ENCODE measurements at places on chromosomes 5 and 9.

DNA sequence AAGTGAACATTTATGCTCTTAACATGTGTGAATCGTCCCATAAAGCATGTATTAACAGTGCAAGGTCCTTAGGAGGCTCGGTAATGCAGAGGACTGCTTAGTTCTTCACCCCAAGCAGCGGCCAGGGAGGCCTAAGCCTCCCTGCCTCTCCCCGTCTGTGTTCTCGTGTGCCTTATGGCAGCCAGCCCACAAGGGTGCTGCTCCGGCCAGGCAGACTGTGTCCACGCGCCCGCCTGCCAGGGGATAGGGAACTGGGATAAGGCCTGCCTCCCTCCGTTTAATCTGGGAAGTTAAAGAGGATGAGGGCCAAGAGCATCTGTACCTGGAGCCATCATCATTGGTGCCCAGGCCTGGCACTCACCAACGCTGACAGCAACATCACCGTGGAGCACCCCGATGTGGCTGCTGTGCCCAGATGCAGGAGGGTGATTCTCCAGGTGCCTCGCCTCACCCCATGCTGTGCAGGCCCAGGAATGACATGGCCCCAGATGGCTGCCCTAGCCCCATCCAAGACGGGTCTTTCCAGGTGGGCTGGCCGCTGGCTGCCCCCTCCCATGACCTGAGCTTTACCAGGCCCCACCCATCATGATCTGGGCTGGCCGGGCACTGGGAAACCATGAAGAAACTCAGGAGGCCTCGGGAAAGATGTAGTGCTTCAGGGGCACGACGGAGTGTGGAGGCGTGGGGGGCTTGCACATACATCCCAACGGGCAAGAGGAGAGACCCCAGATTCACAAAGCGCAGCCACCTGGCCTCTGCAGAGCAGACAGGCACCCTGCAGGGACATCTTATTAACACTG is 35.6 kb upstream of the SUSD3 start:
- no peak for DNase-seq

DNA sequence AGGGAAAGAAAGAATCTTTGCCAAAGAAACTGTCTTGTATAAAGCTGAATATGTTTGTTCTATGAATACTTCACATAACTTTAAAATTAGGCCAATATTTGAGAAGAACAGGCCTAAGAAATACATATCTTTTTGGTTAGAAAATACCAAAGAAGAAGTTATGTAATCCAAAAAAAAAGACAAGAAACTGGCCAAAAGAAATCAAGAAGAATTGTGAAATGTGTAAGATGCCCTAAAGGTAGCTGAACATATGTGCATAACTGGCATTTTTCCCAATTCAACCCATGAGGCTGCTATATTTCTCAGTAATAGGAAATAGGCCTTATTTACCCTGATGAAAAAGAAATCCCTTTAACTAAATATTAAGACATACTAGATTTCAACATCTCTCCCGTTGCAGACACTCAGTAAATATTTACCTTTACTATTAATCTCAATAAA is 290.0 kb downstream of the CETN3 start:
- no peak for DNase-seq

DNA sequence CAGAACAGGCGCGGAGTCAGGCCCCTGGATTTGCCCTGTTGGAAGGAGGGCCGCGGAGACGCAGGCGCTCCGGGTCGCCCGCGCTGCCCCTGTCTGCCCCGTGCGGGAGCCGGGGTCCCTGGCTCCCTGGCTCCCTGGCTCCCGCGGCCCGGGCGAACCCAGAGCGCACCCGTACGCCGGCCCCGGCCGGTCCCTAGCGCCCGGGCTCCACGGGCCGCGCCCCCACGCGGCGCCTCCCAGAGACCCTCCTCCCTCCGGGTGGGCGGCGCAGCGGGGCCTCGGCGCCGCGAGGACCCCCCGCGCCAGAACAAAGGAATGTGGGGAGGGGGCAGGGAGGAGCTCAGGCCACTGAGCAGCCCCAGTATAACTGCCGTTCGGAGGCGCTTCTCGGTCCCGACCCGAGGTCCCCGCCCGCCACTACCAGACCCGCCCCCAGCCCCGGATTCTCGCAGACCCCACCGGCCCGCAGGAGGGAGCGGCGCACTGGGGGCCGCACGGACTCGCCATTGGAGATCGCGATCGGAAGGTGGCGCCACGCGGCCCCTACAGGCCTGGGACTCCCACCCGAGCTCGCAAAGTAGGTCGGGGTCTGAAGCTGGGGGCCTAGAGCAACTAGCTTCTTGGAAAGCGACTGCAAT is 2.4 kb downstream of the NFIL3 start:
- DNase-seq = peak; percentile 52

DNA sequence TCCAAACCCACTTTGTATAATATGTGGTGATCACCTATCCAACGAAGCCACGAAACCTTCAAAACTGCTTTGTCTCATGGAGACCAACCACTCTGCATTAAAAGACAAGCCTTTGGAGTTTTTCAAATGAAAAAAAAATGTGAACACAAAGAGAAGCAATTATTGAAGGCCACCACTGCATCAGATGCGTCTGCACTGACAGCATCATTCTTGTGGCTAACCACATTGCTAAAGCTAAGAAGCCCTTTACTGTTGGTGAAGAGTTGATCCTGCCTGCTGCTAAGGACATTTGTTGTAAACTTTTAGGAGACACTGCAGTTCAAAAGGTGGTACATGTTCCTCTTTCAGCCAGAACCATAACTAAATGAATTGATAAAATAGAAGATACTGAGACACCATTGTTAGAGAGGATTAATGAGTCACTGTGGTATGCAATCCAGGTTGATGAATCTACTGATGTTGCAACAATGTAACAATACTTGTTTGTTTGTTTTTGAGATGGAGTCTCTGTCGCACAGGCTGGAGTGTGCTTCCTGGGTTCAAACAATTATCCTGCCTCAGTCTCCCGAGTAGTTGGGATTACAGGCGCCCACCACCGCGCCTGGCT is 45.4 kb downstream of the TAF11L14 start:
- no peak for DNase-seq

- DNase-seq = no peak
These were observed 276.2 kb upstream of the SLC24A2 start for GRCh38 chr9:20065046-20065445.

GRCh38 chr5:124079062-124079461 is 567.1 kb downstream of the CSNK1G3 start:
- DNase-seq = no peak

DNA sequence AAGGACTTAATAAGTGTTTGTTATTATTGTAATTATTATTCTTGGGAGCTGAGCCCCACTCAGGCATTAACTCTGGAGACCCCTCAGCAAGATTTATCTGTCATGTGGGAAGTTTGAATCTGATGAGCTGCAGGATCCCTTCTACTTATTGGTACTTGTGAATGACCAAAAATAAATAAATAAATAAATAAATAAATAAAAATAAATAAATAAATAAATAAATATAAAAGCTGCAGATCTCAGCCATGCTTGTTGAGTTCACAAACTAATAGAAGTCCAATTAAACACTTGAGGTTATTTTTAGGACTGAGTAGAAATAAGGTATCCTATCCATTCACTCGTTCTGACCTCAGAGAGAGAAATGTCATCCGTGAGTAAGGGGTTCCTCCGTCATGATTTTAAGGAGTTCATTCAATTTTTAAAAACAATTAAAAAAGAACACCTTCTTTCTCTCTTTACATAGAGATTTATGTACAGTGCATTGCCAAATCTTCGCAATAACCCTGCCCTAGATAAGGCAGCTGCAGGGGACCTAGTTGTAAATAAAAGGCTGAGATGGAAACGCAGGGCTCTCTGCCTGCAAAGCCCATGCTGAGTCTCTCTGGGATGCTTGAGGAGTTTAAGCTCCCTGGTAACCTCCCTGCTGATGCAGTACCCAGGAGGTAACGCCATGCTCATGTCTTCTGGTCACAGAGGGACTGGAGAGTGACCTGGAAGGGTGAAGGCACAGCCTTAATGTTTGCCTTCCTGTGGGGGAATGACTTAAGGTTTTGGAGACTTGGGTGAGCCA is 1.2 kb downstream of the EFCAB9 start:
- peak; percentile 50 for DNase-seq

GRCh38 chr9:121564504-121565260 is 65.0 kb upstream of the GGTA1 start:
- DNase-seq = no peak

GRCh38 chr5:127938746-127939145 is 144.8 kb upstream of the SLC12A2 start:
- no peak for DNase-seq

- no peak for DNase-seq
These were observed 38.7 kb upstream of the SH3PXD2B start for GRCh38 chr5:172493002-172493401.

GRCh38 chr9:132857031-132857430 is 21.1 kb downstream of the AK8 start:
- no peak for DNase-seq

DNA sequence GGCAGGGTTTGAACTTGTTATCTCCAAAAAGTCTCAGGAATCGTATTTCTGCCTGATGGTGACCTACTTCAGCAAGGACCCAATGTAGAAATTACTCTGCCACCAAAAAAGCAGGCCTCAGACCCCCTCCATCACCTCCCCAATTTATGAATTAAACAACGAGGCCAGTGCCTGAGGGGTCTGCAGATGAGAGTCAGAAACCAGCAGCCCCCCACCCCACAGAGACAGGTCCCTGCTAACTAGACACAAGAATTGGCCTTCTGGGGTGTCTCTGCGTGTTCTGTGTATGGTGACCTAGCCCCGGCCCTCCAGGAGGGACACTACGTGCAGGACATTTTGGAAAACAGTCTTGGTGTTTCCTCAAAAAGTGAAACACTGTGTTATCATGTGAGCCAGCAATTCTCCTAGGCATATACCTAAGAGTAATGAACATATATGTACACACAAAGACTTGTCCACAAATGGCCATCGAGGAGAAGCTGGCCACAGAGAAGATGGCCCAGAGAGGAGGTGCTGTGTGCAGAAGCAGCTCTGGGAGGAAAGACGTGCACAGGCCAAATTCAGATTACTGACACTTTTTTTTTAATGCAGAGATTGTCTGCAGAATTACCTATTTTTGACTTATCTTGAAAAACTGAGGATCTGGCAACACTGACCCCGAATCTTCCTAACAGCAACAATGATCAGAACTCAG is 93.8 kb downstream of the ADAMTS2 start:
- DNase-seq = no peak

DNA sequence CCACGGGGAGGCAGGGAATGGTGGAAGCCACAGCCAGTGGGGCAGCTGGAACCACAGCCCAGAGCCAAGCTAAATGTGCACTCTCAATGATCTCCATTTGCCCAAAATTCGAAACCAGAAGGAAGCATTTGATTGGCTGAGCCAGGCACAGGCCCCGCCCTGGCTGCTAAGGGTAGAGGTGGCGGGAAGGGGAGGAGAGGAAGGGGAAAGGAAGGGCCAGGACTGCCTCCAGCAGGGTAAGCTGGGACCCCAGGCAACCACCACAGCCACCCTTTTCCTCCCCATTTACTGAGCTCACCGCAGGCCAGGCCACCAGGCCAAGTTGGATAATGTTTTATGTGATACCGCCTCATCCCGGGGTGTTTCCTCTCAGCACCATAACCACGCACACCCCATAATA is 100.3 kb upstream of the RAPGEF1 start:
- DNase-seq = no peak

DNA sequence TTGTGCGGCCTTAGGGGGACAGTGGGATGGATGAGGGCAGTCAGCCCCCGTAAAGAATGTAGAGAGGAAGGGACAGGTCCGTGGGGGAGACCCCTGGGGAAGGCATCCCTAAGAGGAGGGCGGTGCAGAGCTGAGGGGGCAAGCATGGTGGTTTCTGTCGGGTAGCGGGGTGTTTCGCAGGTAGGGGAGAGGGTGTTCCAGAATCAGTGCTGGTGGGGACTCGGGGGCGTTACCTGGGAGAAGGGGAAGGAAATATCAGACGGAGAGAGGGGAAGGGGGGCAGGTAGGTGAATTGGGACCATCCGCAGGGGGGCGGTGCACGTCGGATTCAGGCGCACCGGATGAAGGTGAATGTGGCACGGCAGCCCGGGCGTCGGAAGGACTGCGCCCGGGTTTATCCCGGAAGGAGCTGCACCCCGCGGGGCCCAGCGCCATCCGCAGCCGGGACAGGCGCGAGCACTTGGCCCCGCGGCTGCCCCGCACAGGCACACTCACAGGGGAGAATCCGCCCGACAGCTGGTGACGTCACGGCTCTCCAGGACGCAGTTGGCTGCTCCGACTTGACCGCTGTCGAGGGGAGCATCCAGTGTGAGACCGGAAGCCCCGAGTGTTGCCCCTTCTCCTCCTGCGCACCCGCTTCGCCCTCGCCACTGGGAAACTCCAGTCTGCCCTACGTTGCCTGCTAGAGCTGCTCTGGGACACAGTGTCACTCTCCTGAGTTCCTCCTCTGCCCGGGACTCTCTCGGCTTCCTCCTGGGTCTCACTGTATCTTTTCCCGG is 1.3 kb downstream of the CD72 start:
- DNase-seq = no peak

DNA sequence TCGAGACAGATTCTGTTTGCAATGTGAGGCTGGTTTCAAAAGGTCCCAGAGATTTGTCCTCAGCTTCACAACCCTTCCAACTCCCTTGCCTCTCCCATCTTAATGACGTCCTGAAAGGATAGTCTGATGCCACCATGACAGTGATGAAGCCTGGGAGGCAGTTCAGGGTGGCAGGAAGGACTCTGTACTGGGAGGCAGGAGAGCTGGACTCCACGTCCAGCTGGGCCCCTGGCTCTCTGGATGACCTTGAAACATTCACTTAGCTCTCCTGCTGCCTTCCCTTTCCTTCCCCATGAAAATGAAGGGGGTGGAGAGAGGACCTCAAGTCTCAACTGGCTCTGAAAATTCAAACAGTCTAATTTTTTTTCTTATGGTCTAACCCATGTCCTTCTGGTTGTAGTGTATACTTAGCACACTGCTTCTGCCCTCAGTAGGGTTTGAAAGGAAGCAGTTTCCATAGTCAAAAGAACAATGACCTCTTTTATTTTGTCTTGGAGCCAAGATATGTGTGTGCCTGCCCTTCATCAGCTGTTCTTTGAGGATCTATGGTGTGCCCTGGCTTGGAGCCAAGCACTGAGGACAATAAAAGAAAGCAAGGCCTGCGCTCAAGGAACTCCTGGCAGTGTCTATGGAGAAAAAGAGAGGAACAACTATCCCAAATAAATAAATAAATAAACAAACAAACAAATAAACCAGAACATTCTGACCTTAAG is 188.3 kb downstream of the GRIA1 start:
- DNase-seq = no peak

DNA sequence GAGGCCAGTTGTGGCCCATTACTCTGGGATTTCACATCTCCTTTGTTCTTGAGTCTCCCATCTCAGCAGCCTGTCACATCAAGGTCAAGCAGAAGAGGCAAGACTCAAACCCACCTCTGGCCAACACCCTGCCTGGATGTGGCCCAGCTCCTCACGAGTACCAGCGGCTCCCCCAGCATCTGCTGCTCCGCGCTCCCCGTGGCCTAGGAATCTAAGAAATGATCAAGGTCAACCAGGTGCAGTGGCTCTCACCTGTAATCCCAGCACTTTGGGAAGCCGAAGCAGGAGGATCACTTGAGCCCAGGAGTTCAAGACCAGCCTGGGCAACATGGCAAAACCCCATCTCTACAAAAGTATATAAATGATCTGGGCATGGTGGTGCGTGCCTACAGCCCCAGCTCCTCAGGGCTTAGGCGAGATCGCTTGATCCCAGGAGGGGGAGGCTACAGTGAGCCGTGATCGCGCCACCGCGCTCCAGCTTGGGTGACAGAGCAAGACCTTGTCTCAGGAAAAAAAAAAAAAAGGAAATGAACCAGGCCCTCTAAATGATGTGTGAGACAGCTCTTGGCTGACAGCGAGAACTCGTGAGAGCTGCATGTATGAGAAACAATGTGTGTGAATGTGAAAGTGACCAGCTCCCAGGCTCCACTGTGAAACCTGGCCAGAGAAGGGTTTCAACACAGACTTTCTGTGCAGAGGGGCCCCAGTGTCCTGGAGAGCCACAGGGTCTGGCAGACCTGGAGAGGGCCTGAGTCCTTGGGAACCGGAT is 61.6 kb upstream of the ANGPTL2 start:
- DNase-seq = no peak

Measured in HEK293T (cell line).